ENCODE measurements at places on chromosomes 13 and 19.

- peak; percentile 17 for DNase-seq
Observed at GRCh38 chr13:30618930-30619279, 1.2 kb downstream of the USPL1 start.

DNA sequence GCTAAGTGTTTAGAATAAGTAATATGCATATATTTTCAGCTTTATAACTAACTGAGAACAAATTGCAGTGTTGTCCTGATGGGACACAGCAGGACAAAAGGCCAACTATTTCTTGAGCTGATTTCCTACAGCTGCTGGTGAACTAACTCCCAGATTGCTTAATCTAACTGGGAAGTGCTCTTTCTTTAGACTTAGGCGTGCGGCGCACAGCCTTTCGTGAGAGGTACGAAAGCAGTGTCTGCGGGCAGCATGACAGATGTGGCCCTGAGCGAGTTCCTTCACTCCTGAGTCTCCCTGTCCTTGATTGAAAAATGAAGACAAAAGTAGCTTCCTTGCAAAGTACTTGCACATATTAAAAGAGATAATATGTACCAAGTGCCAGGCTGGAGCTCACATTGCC is 47.3 kb upstream of the NPAS1 start:
- no peak for DNase-seq

DNA sequence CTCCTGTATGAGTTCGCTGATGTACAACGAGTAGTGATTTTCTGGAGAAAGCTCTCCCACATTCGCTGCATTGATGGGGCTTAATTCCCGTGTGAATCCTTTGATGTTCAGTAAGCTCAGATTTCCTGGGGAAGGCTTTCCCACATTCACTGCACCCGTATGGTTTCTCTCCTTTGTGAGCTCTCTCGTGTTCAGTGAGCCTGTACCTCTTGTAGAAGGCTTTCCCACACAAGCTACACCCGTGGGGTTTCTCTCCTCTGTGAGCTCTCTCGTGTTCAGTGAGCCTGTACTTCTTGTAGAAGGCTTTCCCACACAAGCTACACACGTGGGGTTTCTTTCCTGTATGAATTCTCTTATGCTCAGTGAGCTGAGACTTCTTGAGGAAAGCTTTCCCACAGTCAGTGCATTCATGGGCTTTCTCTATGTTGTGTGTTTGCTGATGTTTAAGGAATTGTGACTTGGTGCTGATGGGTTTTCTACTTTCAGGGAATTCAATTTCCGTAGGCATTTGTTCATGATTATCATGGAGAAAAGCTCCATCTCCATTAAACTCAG is 3.5 kb upstream of the ZNF577 start:
- DNase-seq: no peak

DNA sequence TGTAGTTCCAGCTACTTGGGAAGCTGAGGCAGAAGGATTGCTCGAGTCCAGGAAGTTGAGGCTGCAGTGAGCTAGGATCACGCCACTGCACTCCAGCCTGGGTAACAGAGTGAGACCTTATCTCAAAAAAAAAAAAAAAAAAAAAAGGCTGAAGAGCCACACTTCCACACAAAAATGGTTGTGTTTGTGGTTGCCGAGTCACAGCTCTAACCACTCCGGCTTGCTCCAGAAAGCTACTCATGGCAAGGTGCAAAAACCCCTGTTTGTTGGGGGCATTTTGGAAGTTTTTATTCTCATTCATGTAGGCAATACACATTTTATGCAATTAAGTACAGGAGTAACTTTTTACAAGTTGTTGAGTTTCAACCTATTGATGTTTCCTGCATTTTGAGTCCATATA is 93.5 kb downstream of the INSR start:
- DNase-seq: no peak

- DNase-seq: no peak
Observed at GRCh38 chr13:85434927-85435326, 364.3 kb downstream of the SLITRK6 start.

- DNase-seq: no peak
Observed at GRCh38 chr13:46522748-46523030, 30.3 kb upstream of the LRCH1 start.

DNA sequence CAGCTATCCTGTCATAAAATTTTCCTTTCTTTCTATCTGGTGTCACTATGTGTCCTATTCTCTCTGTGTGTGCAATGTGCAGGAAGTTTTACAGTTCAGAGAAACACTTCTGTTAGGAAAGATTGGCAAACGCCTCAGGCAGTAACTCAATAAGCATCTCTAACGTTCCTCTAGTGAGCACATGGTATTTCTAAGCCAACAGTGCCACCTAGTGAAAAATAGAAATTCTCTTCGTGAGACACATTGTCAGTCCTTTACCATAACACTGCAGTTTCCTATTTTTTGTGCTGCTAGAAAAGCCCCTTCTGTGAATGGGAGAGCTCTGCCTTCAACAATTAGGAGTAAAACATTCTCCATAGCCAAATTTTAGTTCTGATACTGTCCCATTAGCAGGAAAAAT is 50.7 kb downstream of the ZNF723 start:
- DNase-seq: peak; percentile 27

DNA sequence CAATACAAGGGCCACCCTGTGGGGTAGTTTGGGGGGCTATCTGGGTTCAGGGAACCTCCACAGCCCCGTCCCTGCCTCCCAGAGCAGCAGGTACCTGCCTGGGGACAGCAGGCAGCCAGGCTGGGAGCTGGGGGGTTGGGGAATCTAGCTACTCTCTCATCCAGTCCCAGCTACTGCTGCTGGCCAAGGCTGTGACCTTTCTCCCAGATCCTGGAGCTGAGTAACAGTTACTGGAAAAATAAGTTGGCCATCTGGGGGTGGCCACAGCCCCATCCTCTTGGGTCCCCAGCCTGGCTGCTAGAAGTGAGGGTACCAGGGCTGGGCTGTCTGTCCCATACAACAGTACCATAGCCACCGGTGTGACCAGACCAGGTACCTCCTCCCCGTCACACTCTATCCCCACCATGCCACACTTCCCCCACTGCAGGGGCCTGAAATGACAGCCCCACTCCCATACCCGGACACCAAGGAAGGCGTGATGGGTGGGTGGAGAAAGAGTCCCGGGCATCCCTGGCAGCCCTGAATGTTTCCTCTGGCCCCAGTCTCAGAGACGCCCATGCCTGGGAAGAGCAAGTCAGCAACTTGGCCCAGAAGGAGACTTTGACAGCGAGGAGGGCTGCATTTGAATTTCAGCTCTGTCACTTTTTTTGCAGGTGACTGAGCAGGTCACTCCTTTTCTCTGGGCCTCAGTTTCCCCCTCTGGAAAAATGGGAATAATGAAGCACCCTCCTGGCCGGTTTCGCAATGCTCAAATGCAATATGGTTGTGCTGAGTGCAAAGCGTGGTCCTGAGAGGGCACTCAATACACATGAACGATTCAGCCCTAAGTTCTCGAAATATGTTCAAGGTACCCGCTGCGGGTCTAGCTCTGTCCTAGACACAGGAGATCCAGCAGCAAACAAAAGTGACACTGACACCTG is 30.7 kb upstream of the NFIC start:
- DNase-seq: no peak

DNA sequence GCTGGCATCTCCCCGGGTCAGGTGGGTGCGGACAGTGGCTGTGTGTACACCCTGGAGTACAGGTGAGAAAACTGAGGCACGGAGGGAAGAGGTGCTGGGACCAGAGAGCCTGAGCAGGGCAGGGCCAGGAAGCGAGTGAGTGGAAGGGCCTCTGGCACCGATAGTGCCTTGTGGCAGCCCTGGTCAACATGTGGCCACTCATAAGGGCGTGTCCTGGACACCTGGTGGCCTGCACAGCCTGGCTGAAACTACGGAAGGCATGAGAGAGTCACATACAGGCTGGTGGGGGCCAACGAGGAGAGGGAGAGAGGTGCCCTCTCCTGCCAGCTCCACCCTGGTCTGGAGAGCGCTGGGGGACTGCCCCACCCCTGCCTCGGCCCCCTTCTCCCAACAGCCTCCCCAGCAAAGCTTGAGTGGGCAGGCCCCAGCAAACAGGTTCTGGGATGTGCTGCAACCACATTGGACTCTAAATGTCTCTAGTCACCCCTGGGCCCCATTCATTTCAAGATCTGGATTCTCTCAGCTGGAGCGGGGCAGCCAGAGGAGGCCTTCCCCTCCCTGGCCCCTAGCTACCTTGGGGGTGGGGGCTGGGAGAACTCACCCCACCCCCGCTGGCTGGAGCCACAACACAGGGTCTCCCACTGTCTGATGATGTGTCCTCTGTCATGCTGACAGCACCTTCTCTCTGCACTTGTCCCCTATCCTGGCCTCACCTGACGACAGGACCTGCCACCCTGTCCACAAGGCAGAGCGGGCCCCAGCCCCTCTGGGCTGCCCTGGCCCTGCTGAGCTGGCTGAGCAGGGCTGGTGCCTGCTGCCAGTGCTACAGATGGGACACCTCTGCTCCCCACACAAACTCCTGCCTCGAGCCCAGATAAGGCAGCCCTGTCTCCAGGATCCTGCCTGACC is 5.8 kb downstream of the CBARP start:
- peak; percentile 67 for DNase-seq

Data from tongue (tissue), 3 donors.